Fibroblast of mammary gland (primary cell): ENCODE measurements at places on chromosomes 4 and X.

DNA sequence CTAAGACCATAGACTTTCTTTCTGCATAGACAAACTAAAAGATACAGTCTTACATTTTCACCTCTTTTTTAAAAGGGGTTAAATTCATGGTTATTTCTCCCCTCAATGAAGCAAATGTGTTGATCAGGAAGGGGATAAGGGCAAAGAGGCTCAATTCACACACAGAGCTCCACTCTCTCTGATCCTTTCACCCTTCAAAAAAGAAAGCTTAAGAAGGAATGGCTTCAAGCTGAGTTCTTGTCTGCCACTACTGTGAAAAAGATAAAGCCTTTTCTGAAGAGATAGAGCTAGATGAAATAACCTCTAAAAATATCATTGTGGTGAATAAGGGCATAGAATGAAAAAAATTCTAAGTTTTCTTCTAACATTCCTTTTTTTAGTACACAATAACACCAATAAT, 28.3 kb downstream of the SEPSECS start:
- no peak for DNase-seq

GRCh38 chr4:174041555-174042105, 241.8 kb downstream of the FBXO8 start:
- DNase-seq, result no peak

DNA sequence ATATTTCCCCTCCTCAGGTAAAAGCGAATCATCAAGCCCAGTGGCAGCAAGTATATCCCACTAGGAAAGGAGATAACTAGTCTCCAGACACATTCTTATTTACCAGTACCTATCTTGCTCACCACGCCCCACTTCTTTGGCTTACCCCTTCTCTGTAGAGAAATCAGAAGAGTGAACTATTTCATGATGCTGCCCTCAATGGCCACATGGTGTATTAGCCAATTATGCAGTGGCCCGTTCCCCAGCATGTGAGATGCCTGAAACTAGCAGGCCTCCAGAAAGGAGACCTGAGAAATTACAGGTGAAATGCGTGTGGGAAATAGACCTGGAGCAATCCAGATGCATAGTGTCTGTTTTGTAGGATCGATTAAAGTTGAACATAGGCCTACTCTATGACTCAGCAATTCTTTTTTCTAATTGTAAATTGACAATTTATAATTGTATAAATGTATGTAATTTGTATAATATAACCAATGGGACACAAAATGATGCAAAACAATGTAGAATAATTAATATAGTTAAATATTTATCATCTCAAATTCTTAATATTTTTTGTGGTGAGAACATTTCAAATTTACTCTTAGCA, 87.3 kb downstream of the CXCL13 start:
- DNase-seq, result no peak

GRCh38 chr4:23401572-23401971, 488.3 kb downstream of the PPARGC1A start:
- no peak for DNase-seq

DNA sequence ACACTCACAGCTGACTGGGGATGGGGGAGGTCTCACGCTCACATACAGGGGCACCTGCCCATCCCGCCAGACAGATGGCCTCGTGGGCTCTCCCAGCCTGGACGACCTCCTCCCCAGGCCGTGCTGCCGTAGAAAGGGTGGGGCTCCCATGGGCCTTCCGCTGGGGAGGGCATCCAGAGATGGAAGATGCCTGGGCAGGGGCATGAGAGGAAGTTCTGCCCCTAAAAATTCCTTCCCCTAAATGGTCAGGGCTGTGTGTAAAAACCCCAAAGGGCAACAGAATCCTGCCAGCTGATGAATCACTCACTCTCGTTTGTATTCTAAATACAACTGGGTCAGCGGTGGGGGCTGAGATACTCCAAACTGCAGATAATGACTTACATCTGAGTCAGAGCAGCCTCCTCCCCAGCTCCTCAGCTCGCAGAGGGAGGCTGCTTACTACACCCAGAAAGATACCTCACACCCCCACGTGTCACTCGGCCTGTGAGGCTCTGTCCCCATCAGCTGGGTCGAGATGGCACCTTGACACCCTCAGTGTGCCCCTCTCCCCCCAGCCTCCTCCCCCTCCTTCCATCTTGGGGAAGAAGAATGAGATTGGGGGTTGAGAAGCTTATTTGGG, 10.1 kb downstream of the WDR1 start:
- DNase-seq, result peak; percentile 97

- peak; percentile 65 for DNase-seq
Measured at GRCh38 chr4:152815078-152815477, 35.3 kb downstream of the ARFIP1 start.

- DNase-seq, result no peak
Measured at GRCh38 chr4:140816806-140817510, 60.8 kb upstream of the TBC1D9 start.

GRCh38 chr4:38306482-38307071, 346.4 kb downstream of the PTTG2 start:
- DNase-seq, result no peak

DNA sequence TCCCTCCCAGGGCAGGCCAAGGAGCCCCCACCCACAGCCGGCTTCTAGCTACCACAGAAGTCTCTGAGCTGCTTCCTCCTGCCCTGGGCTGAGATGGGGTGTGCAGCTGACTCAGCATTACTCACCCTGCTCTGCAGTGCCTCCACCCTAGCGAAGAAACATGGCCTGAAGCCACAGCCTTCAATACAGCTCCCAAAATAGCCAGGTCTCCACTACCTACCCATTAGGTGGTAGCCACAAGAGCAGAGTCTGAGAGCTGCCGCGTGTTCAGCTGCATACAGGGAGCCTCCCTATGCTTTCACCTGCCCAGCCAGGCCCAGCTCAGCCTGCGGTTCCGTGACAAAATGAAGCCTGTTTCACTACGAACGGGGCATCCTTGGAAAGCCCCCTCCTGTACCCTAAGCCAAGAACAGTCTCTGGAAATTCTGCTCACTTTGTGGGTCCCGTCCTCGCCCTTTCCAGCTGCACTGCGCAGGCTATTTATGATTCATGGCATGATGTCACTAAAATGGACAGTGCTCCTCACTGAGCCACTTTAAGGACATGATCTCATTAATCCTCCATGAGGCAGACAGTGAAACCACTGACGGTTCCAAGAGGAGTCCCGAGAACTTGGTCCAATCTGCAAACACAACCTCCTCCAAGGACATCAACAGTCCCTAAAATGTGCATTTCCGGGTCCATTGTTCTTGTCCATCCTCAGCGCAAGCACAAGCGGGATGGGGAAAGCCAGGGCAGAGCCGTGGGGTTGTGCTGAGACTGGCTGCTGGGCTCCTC, 20.2 kb downstream of the WDR1 start:
- peak; percentile 94 for DNase-seq

DNA sequence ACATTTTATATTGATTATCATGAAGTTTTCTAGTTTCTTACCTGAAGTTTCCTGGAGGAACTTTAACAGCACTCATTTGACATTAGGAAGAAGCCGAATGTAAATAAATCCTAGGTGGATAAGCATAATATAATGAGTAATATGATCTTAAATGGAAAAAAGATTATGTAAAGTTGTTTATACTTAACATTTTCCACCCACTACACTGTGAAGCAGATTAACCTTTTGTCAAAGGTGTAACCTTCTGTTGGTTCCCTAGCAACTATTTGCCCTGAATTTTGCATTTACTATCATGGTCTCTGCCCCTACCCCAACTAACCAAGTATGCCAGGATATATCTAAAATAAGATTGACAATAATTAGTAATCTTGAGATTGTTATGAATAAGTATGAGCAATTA, at the start of gene UGT2A1:
UGT2A1 (minus strand) TSS at position 101 of the 400 bp plus-strand sequence. CDS start 5,603 bp downstream, outside the sequence.
- DNase-seq, result no peak

DNA sequence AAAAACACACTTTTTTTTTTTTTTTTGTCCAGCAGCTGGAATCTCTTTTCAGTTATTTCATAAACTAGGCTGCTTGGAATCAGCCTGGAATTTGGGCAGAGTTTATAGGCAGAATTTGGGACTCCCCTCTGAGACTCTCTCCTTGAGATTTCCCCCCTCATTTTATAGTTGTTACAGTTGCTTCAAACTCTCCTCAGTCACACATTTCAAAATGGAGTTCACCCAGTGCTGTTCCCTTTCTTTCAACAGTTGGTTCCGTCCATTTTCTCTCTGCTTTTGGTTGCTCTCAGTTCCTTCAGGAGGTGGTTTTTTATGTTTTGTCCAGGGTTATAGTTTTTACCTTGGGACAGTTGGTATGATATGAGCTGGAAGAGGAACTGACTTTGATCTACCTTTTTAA, 27.5 kb downstream of the NSD2 start:
- DNase-seq, result no peak

- peak; percentile 58 for DNase-seq
Measured at GRCh38 chr4:87853108-87853507, 20.3 kb downstream of the MEPE start.

GRCh38 chr4:79598214-79598613, 190.2 kb upstream of the GK2 start:
- no peak for DNase-seq

DNA sequence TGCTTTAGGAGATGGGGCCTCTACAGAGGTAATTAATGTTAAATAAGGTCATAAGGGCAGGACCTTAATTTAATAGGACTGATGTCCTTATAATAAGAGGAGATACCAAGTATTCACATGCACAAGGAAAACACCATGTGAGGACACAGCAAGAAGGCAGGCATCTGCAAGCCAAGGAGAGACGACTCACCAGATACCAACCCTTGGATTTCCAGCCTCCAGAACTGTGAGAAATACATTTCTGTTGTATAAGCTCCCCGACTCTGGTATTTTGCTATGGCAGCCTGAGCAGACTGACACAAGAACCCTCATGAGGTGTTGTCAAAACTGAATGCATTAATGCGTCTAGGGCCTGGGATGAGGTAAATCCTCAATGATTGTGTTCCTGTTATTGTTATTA, 56.2 kb upstream of the MAPK10 start:
- no peak for DNase-seq

DNA sequence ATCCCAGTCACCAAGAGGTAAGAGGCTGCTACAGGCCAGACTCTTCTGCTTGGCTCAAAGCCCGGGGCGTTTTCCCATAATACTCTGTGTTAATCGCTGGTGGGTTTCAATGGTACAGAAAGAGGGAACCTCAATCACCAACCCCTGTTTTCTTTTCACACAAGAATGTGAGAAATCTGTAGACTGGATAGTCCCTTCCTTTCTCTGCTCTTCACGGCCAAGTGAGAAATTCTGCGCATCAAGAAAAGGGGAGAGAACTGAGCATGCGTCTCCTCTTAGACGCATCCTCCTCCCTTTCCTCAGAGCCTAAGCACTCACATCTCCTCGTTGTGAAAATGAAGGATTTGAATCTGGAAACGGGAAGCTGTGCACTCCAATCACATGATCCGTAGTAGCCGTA, 64.7 kb downstream of the CLNK start:
- DNase-seq, result no peak

GRCh38 chr4:143337600-143338287, 1.1 kb downstream of the GAB1 start:
- DNase-seq, result peak; percentile 60

DNA sequence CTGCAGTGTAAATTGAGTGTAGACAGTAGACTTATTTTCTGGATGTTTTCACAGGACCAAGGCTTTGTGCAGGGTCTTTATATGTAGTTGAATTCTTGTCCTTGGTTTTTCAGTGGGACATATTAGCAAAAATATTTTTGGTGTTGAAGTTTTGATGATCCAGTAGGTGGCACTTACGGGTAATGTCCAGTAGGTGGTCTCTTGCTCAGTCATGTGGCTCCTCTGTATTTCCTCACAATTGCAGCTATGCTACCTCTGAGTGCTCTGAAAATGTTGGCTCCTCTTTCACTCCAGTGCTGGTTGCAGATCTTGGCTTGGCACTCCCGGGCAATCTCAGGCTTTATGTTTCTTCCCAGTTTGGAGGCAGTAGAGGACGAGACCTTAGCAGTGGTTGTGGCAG, 419.8 kb upstream of the AMOT start:
- DNase-seq, result peak; percentile 20

- DNase-seq, result no peak
Measured at GRCh38 chrX:6599230-6599860, 64.4 kb upstream of the VCX3A start.

DNA sequence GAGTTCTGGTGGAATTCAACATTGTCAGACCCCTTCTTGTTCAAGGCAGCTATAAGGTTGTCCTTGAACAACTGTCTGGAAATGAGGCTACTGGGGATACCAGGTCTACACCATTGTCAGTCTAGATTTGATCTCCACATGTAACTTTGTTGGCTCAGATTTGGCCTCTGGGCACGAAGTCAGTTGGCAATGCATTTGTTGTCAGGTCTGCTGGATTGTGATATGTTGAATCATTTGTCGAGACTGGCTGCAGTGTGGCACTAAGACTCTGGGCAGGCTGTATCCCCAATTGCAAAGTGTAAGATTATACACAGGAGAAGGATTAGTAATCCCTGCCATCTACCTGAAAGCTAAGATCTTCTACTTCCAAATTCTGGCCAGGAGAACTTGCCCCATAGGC, 26.5 kb downstream of the ZNF81 start:
- no peak for DNase-seq

DNA sequence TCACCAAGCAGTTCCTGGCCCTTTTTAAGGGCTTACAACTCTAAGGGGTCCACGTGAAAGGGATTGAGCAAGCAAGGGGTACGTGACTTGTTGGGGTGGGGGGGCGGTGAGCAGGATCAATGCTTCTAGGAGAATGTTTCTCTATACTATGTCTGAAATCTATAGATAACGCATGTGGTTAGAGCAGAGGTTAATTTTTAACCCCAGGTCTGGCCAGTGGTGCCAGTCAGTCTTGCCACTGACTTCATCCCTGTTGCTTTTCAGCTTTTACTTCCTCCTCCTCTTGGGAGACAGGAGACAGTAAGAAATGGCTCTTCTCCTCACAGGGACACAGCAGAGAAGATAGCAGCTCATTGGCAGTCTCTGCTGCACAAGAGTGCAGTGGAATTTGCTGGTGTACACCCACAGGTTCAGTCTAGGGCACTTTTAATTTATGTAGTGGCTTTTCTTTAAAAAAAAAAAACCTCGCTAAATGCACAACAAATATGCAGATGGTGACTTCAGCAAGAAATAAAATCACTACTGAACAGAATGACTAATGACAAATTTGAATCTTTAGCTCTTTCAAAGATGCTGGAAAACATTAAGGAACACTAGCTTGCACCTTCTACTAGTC, 190.5 kb downstream of the CCNG2 start:
- no peak for DNase-seq

- peak; percentile 33 for DNase-seq
Measured at GRCh38 chr4:55216863-55217635, 91.7 kb upstream of the KDR start.

DNA sequence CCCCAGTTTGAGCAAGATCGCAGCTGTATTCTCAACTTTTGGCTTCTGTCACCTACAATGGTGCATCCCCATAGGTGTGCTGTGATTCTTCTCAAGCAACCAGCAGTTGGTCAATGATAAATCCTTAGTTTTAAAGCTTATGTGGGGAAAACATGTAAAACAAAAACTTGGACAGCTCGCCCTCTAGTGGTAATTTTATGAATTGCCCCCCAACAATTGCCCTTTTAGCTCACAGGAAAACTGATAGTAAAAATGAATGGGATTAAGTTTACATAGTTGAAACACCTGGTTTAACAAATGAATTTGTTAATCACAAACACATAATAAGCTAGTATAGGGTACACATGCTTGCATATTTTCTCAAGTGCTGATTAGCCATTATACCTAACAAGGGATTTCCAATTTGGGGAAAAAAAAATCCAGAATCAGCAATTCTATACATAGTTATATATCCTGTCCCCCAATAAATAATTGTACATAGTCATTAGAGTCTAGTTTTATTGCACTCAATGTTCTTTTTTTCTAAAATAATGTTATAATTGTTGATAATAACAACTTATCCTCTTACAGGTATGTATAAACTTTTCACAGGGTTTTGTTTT, 30.1 kb downstream of the TEX13A start:
- DNase-seq, result peak; percentile 41

GRCh38 chr4:88803600-88804096, 106.0 kb upstream of the NAP1L5 start:
- peak; percentile 98 for DNase-seq

GRCh38 chr4:185017964-185018772, at the start of gene HELT:
TSS of gene HELT (plus strand) at chr4:185018490. CDS start at chr4:185018929, 439 bp downstream.
- no peak for DNase-seq
